Motor neuron (in vitro differentiated cells): ENCODE measurements at places on chromosomes 5 and 9. TPM values are rescaled to one million over a fixed set of nuclear protein-coding genes. Genes with fewer than 3 reads are reported as not detected.

The TAF11L5 gene
- total RNA-seq = 2.0 and 2.1 TPM in 2 replicates

- ATAC-seq = peak; percentile 93
Measured at GRCh38 chr9:27194401-27195091, 85.5 kb downstream of the TEK start.

The IL3 gene
- total RNA-seq = not detected in 2 replicates

- no peak for ATAC-seq
Measured at GRCh38 chr9:33952066-33952465, 96.6 kb downstream of the UBAP2 start.

GRCh38 chr5:61941637-61942036 lies 364.4 kb upstream of the KIF2A start:
- ATAC-seq = no peak

The PCSK5 gene
- total RNA-seq = 2.3 and 2.9 TPM in 2 replicates

The PCDHGA7 gene
- 0.34 and 0.52 TPM in 2 replicates for total RNA-seq

DNA sequence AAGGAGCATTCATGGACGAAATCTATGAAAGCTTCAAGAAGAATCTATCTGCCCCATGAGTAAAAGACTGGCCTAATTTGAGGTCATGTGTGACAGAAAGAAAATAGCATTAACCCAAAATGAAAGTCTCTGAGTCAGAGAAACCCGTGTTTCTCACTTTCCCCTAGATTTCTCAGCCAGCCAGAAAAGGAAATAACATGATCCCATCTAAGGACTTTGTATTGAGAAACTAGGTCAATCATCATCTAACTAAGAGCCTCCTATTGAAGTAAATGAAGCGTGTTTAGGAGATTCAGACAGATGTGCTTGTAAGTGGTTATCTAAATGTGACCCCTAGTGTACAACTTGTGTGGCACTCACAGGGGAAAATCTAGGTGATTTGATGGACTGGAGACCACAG lies 77.3 kb upstream of the ZNF366 start:
- ATAC-seq = no peak

DNA sequence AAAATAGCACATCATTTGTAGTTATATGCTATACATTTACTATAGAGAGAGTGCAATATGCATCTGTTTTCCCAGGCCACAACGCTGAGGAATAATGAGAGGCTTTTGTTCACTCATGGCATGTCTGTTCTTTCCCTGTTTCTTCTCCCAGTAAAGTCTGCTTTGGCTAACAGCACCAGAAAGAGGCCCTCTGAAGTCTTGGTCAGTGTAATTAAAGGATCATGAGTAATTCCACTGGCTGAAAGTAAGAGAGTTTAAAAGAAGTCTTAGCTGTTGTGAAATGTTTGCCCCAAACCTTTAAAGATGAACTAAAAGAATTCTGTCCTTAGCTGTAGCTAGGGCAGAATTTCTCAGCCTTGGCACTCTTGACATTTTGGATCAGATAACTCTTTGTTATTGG lies 228.8 kb downstream of the TLE4 start:
- no peak for ATAC-seq

- no peak for ATAC-seq
Measured at GRCh38 chr9:135297456-135298075, 182.0 kb upstream of the PPP1R26 start.

The PKD2L2 gene
- 0.68 and 1.0 TPM in 2 replicates for total RNA-seq

GRCh38 chr5:67577424-67577823 lies 380.8 kb upstream of the CD180 start:
- peak; percentile 56 for ATAC-seq

DNA sequence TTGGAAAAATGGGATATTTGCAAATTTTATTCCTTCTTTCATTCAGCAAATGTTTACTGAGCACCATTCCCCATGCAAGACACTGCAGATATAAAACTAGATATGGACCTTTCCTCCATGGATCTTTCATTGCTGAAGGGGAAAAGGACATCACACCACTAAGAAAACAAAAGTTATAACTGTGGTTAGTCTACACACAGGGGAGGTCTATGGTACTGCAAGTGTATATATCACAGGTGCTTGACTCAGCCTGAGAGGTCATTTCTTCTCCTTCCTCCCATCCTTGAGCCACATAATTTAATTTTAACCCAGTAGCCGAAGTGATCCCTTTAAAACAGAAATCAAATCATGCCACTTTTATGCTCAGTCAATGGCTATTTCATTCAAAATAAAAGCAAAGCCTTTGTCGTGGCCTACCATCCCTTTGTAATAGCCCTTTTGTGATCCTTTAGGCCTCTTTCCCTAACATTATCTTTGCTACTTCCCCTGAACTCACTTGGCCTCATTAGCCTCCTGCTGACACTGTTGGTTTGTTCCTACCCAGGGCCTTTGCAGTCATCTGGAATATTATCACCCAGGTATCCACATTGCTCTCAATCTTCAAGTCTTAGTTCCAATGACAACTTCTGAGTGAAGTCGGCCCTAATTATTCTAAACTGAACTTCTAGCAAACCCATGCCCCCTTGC lies 213.2 kb downstream of the GABRB2 start:
- no peak for ATAC-seq

DNA sequence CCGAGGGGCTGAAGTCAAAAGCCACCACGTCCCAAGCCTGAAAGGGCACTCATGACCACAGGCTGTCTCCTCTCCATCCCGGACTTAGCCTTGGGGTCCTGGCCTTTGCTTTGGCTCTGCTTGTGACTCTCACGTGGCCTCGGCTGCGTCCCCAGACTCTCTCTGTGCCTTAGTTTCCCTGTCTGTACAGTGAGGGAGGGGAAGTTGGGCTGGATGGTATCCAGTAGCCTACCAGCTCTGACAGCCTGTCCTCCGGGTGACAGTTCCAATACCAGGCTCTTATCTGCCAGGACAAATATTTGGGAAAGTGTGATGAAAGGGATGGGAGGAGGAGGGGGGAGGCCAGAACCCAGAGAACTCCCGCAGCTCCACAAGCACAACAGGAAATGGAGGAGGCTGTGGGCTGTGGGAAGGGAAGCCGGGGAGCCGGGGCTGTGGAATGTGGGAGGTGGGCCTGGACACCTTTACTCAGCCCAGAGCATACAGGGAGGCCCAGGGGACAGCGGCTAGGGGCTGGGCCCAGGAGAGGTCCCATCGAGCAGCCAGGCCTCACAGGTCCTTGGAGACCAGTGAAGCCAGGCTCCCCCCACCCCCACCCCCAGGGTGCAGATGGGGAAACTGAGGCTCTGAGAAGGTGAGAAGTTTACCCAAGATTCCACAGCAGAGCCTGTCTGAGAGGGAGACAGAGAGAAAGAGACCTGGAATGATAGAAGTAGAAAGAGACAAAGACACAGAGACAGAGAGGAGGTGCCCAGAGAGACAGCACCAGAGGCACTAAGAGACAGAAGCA lies 18.3 kb downstream of the PDGFRB start:
- ATAC-seq = no peak

The SLC22A4 gene
- total RNA-seq = 1.9 and 2.6 TPM in 2 replicates

GRCh38 chr5:126852091-126852571 lies 75.2 kb downstream of the LMNB1 start:
- ATAC-seq = peak; percentile 57

DNA sequence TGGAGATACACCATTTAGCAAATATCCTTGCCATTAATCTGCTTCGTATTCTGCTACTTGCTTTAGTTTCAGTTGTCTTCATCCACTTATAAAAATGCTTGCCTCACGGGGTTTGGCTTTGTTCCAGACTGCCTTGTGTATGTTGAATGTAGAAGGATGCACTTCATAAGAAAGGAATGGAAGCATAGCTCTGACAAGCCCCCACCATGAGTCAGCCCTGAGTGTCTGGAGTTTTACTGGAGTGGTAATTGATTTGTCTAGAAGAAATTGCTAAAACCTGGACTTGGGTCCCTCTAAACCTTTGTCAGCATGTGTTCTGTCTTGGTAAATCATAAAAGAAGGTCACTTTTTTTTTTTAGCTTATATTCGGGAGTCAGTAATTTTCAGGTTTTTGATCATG lies 4.6 kb downstream of the TEX48 start:
- ATAC-seq = peak; percentile 91

- ATAC-seq = peak; percentile 80
Measured at GRCh38 chr9:21836437-21837161, 34.2 kb downstream of the MTAP start.

- no peak for ATAC-seq
Measured at GRCh38 chr5:73295447-73295846, 122.5 kb downstream of the TMEM174 start.

GRCh38 chr9:95607507-95607906 lies 90.7 kb upstream of the PTCH1 start:
- no peak for ATAC-seq

DNA sequence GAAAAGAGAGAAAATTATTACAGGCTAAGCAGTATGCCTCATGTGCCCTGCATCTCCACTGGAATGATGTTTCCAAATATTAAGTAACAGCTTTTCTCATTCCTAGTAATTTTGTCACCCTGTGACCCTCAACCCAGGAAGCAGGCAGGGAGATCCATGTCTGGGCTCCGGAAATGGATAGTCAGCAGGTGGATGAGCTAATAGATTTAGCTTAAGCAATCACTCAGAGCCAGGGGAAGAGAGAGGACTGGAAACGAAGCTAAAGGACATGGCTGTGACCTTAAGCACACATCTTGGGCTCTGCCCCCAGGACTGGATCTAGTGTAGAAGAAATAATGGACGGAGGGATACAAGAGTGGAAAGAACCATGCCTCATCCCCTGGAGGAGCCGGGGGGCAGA lies 89.5 kb downstream of the ARSB start:
- ATAC-seq = no peak

DNA sequence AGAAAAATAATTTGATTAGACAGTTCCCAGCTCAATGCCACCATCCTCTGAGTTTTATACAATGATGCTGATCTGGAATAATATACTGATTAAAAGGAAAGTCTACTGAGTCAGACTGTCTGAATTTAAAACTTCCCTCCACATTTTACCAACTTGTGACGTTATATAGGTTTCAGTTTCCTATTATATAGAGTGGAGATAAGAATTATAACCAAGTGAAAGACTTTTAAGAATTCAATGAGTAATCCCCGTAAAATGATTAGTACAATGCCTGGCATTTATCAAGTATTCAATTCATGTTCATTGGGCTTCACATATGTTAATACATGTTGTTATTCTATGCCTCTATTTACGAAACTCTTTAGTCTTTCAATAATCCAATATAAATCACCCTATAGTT lies 166.0 kb downstream of the CDH9 start:
- no peak for ATAC-seq

The FGFR4 gene
- 0.88 and 1.5 TPM in 2 replicates for total RNA-seq

GRCh38 chr9:92163276-92163675 lies 48.1 kb upstream of the SPTLC1 start:
- no peak for ATAC-seq

DNA sequence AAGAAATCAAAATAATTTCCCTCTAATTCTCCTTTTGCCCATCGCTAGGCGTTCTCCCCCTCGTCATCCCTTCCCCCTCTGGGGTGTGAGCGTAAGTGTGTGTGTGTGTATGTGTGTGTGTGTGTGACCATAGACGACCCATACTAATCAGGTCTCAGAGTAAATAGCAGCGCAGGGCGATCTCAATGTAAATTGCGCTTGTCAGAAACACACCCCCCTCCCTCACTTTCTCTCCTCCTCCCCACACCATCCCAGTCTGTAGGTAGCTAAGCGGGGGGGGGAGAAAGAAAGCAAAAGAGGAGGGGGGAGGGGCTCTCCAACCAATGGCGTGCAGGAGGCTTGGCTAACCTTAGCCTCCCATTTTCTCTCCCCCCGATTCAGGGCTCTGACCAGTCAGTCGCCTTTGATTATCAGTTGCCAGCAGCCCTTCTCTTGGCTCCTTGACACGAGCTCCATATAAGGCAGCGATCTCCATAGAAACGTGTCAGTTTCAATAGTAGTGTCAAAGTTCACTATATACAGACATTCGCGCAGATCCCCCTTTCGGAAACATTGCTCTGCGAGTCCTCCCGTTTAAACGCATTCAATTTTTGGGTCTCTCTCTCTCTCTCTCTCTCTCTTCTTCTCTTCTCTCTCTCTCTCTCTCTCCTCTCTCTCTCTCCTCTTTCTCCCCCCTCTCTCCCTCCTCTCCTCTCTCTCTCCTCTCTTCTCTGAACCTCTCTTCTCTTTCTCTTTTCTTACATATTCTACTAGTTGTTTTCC lies at the start of gene NR2F1:
Gene NR2F1, plus strand, starts transcription at position 546 of the 762 bp plus-strand sequence. CDS start 1,802 bp downstream, outside the sequence.
- peak; percentile 71 for ATAC-seq

The PCDHGB1 gene
- total RNA-seq = 0.73 and 0.95 TPM in 2 replicates

DNA sequence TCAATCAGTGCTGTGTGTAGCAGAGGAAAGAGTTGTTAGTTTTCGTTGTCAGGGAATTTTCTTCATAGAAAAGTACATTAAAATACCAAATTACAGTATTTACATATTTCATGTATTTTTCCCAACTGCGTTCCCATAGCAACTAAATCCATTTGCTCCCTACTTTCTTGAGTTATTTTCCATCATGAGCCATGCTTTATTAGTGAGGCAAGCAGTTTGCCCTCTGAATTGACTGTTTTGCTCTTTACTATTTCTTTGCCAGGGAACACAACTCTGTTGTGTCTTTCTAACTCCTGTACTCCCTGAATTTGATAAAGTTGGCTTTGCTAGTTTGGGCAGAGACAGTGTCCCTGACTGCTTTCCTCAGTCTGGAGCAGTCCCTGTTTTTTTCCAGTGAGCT lies 276.2 kb upstream of the SLC30A5 start:
- ATAC-seq = no peak

The SLC6A7 gene
- 0.13 and 1.4 TPM in 2 replicates for total RNA-seq

- ATAC-seq = peak; percentile 79
Measured at GRCh38 chr9:100472788-100473275, at the start of gene TMEFF1. Gene TMEFF1, plus strand, starts transcription at chr9:100473149. Its CDS starts 396 bp downstream, at chr9:100473545.

The MYOT gene
- 0.11 and 0.44 TPM in 2 replicates for total RNA-seq

The NEURL1B gene
- total RNA-seq = 0.40 and 0.89 TPM in 2 replicates

The PTPN3 gene
- total RNA-seq = 2.0 and 2.5 TPM in 2 replicates

DNA sequence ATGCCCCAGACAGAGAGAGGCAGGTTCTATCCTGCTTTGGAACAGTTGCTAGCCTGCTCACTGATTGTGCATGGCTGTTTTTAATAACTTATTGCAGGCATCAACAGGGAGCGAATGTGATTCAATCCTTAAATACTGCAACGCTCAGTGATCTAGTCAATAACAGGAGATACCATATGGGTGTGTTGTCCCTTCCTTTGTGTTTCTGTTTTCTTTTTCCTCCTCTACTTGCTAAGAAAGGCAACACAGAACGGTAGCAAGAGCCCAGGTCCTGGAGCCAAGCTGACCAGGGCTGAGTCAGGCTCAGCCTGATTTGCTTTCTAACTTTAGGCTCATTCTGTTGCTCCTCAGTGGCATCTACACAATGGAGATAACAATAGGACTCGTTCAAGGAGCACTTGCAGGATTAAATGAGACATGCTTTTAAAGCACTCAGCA lies 98.6 kb upstream of the EQTN start:
- peak; percentile 38 for ATAC-seq

The RNF208 gene
- total RNA-seq = 3.1 and 5.1 TPM in 2 replicates

The PRDM9 gene
- 0.05 TPM in 2 replicates for total RNA-seq

- no peak for ATAC-seq
Measured at GRCh38 chr5:138111937-138112336, 27.3 kb downstream of the NME5 start.

The PCDHGA6 gene
- 6.5 and 6.9 TPM in 2 replicates for total RNA-seq

DNA sequence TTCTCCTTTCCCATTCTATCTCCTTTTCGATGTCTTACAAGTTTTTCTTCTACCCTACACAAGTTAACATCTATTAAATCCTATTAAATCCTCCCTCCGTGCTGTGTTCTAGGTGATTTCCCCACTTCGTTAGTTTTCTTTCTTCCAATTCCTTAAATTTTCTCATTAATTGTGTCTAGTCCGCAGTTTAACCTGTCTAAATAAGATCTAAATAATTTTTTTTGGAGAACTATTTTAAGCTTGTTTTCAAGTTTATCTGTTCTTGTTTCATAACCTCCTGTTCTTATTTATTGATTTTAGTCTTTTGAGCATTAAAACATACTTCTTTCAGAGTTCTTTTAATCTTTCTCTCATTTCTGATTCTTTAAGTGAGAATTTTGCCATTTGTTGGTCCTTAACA lies 109.3 kb downstream of the UHRF2 start:
- ATAC-seq = no peak

- no peak for ATAC-seq
Measured at GRCh38 chr9:83744206-83744605, 36.4 kb upstream of the UBQLN1 start.

The IFNA6 gene
- total RNA-seq = 0.43 and 0.49 TPM in 2 replicates
